ENCODE measurements at places on chromosomes 1 and 21.

DNA sequence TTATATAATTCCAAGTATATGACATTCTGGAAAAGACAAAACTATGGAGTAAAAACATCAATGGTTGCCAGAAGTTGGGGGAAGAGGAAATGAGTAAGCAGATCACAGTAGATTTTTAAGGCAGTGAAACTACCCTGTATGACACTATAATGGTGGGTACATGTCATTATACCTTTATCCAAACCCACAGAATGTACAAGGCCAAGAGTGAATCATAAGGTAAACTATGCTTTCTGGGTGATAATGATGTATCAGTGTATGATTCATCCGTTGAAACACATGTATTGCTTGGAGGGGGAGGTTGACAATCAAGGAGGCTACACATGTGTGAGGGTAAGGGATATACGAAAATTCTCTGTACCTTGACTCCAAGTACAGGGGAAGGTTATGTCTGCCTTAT is 862.7 kb downstream of the PLA2G4A start:
- DNase-seq = peak; percentile 98

DNA sequence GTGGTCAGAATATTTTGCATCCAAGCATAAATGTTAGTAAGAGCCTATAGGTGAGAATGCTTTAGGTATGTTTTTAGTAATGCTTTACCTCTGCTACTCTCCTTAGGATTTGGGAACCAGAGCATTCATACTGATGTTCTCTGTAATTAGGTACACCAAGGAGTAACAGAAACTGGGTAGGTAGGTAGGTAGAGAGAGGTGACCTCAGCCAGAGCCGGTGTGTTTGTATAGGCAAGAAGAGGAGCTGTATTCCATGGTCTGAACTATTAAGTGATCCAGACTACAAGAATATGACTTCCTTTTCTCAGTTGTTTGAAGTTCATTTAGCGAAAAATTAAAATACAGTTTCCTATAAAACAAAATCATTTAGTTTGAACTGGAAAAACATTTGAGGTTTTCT is 108.5 kb downstream of the SDCCAG8 start:
- DNase-seq = no peak

- peak; percentile 48 for DNase-seq
Measured at GRCh38 chr21:16002874-16003466, 273.2 kb downstream of the USP25 start.

- DNase-seq = no peak
Measured at GRCh38 chr21:42332557-42333317, 17.5 kb upstream of the TFF3 start.

DNA sequence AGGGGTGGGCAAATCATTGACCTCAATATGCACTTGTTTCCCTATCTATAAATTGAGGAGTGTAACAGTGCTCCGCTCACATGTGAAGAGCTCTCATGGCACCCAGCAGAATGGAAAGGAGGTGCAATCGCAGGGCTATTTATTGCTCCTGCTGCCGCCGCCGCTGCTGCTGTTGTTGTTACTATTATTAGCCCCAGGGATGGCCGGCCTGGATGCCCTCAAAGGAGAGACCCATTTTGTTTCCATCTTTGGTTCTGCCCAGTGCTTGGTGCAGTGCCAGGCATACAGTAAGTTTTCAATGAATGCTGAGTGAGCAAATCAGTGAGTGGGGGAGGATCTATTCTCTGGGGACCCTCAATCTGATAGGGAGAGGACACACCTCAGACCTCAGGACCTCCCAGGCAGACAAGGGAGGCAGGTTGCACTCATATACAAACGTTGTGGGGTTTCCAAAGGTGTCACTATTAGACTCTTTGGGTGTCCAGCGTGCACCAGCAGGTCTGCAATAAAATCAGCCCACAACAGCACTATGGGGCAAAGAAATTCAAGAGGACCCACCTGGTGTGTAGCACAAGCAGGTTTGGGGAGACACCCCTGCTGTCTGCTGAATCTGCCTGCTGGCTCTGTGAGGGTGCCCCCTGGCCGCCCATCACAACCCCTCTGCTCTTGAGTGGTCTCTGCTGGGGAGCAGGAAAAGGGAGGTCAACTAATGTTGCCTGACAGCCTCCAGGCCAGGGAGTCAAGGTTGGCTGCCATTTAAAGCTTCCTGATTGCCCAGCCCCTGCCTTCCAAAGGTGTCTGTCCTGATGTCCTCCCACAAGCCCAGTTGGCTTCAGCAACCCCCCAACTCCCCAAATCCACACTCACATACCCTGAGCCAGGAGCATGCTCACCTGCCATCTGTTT is 136.3 kb downstream of the ACTL8 start:
- no peak for DNase-seq

DNA sequence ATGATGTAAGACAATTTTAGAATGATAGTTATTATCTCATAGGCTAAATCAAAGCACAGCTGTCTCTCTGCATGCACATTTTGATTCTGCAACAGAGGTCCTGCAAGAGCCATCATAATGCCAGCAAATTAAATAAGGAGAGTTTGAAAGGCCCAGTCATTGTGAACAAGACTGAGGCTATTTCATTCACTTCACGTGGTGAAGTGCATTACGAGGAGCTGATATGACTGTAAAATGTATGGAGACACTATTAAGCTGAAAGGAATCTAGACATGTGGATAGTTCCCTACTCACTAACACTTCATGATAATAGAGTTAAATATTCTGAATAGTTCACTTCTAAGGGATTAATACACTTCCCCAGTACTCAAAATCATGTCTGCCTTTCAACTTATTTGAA is 299.0 kb downstream of the SMYD3 start:
- no peak for DNase-seq

- DNase-seq = no peak
Measured at GRCh38 chr1:79472067-79472656, 465.6 kb upstream of the ADGRL4 start.

- no peak for DNase-seq
Measured at GRCh38 chr21:25635310-25635709, 3.7 kb upstream of the JAM2 start.

DNA sequence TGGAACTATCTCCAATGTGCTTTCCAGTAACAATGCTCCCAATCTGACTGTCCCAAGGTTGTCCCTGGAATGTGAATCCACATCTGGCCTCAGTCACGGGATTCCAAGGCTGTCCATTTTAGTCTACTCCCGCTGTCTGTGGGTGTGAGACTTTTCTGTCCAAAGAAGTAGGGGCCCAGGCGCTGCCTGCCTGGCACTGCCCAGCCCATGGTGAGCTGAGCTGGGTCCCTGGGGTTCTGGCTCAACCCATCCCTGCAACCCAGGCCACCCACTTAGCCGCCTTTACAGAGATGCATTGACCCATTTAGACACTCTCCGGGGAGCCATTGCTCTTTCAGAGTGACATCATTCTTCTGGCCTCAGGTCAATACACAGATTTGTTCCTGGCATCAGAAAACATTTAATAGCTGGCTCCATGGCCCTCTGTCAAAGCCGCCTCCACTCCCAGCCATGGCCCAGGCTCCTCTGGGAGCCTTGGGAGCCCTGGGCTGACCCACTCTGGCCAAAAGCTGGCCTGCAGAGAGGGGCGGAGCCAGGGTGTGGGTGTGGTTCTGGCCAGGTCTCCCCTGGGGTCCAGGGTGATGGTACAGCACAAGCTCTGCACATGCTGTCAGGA is 47.2 kb upstream of the PAX7 start:
- no peak for DNase-seq

GRCh38 chr21:33998402-33998801 is 75.0 kb upstream of the MRPS6 start:
- DNase-seq = no peak

DNA sequence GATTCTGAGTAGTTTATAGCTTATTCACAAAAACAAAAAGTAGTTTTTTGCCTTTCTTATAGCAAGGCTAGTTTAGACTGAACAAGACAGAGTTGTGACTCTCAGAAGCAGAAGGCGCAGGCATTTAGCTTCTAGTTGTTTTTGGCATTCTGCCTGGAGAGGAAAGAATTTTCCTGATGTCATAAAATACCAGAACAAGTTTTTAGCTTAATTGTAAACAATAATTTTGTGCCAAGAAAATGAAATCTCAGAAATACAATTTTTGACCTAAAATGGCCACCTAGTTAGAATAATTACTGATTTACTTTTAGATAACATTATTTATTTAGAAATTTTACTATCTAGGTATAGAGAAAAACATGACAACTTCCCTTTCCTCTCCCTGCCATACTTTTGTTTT is 1.0 kb downstream of the DNAJB4 start:
- DNase-seq = peak; percentile 93

DNA sequence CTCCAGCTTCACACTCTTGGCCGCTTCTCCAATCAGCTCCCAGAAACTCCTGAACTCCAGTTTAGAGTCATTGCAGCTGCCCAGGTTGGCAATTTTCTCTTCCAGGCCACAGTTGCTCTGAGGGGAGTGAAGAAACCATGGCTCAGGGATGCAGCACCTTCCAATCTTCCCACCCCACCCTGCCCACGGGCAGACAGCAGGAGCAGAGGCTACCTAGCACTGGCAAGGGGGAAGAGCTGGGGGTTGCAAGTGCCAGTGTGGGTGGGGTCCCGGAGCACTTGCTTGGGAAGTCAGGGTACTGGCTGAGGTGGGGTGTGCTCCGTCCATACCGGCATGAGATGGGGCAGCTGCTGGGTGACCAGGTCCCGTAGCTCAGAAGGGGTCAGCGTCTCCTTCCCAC is 1.2 kb downstream of the S100A14 start:
- DNase-seq = no peak

DNA sequence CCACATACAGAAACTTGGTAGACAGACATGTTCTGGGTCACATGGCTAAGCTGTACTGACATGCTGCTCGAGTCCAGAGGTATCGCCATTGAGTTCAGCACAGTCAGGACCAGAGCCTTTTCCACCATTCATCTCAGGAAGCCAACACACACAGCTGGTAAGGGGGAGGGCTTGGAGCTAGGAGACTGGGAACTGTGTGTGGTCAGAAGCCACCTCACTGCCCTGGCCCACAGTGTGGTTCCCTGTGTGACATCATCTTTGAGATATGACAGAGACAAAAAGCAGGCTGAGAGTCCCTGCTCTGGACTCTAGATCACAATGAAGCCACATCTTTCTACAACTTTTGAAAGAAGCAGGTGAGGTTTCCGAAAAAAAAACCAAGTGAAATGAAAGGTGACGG is 107.2 kb downstream of the SIM2 start:
- peak; percentile 20 for DNase-seq

DNA sequence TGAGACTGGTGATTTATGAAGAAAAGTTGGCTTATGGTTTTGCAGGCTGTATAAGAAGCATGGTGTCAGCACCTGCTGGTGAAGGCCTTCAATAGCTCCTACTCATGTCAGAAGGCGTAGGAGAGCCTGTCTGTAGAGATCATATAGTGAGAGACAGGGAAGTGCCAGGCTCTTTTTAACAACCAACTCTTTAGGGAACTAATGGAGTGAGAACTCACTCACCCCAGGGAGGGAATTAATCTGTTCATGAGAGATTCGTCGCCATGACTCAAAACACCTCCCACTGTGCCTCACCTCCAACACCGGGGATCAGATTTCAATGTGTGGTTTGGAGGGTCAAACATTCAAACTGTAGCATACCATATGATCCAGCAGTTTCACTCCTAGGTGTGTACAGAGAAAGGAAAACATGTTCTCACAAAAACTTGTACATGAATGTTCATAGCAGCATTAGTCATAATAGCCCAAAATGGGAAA is 72.6 kb downstream of the TTC3 start:
- peak; percentile 81 for DNase-seq

- no peak for DNase-seq
Measured at GRCh38 chr1:229034342-229034741, 236.6 kb upstream of the RAB4A start.

GRCh38 chr1:2534687-2535441 is 4.8 kb upstream of the HES5 start:
- peak; percentile 64 for DNase-seq

- DNase-seq = peak; percentile 85
Measured at GRCh38 chr21:25171438-25171837, 435.8 kb downstream of the MRPL39 start.

DNA sequence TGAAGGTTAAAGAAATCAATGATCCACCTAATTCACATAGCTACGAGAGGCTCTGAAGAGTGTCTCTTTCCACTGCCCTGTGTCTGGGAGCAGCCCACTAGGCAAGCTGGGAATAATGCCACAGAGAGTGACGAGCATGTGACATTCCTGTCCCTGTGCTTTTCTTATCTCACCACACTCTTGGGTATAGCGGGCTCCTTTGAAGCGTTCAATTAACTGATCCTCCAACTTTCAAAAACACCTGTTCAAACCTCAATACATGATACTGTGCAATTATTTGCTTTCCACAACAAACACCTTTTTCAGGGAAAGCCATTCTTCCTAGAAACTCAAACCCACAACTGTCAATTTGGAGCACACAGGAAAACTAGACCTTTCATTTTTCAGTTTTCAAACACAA is 43.4 kb downstream of the PLPP3 start:
- no peak for DNase-seq

- DNase-seq = no peak
Measured at GRCh38 chr1:163093579-163093978, 24.4 kb downstream of the RGS4 start.

DNA sequence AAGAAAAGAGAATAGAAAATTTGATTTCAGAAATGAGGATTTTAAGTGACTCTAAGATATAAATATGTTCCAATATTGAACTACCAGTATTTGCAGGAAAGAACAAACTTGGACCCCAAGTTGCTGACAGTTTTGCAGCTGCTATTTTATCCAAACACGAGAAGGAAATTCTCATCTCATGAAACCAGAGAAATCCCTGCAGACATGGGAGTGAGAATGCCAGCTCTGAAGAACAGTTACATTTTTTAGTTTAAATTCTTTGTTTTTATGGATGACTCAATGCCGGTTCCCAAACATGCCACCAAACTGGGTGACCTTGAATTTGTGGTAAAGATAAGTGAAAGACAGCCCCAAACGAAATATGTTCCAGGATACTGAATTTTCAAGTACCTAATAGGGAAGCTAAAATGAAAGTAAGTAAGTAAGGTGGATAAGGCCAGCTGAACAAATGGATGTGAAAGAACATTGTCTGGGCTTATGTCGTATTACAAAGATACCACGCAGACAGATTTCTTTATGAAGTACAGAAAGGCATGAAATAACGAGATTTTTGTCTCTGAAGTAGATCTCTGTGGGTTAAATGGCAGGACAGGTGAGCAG is 19.9 kb downstream of the TLR5 start:
- no peak for DNase-seq

DNA sequence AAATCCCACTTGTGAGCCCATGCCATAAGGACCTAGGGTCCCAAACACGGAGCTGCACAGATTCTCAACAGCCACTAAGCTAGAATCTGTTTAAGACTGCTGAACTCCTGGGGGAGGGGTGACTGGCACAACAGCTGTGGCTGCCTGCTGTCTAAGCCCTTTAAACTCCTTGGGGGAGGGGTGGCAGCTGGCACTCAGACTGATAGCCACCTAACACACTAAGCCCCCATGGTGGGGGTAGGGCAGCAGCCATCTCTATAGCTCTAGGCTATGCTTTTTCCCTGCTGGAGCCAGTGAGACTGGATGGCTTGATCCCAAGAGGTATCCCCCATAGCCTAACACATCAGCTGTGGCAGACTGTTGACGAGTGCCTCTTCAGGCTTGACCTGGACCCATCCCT is 73.3 kb upstream of the FMO3 start:
- no peak for DNase-seq

GRCh38 chr1:182374101-182374834 is 17.3 kb downstream of the GLUL start:
- no peak for DNase-seq

Data from fibroblast of skin of right quadriceps (primary cell).